ENCODE measurements at places on chromosomes 3 and 15. TPM values are rescaled to one million over a fixed set of nuclear protein-coding genes. Genes with fewer than 3 reads are reported as not detected.

The LRRC31 gene
- total RNA-seq = not detected

The CPEB1 gene
- total RNA-seq = 1.4 TPM

The ISLR gene
- 2.8 TPM for total RNA-seq

The OIP5 gene
- total RNA-seq = 27.9 TPM

The PLSCR5 gene
- total RNA-seq = not detected

The FAM174B gene
- total RNA-seq = 2.8 TPM

The ZNF660 gene
- 1.1 TPM for total RNA-seq

The CTXN2 gene
- not detected for total RNA-seq

The PLA2G4E gene
- total RNA-seq = not detected

The CHRM5 gene
- not detected for total RNA-seq

The AADACL2 gene
- total RNA-seq = not detected

The TMEM212 gene
- not detected for total RNA-seq

The P3H2 gene
- 67.0 TPM for total RNA-seq

The PPP1R14D gene
- total RNA-seq = not detected

The GBE1 gene
- total RNA-seq = 23.5 TPM

The ACTRT3 gene
- total RNA-seq = 2.6 TPM

The TRNT1 gene
- total RNA-seq = 10.0 TPM

The CHRNA7 gene
- total RNA-seq = 1.4 TPM

The FGF12 gene
- total RNA-seq = 0.98 TPM

The HIGD2B gene
- not detected for total RNA-seq

The GP9 gene
- not detected for total RNA-seq

Measured in mesangial cell (primary cell).